ENCODE measurements at places on chromosomes 2 and 18.

- DNase-seq, result no peak
Measured at GRCh38 chr2:239953418-239954061, 71.6 kb downstream of the NDUFA10 start.

DNA sequence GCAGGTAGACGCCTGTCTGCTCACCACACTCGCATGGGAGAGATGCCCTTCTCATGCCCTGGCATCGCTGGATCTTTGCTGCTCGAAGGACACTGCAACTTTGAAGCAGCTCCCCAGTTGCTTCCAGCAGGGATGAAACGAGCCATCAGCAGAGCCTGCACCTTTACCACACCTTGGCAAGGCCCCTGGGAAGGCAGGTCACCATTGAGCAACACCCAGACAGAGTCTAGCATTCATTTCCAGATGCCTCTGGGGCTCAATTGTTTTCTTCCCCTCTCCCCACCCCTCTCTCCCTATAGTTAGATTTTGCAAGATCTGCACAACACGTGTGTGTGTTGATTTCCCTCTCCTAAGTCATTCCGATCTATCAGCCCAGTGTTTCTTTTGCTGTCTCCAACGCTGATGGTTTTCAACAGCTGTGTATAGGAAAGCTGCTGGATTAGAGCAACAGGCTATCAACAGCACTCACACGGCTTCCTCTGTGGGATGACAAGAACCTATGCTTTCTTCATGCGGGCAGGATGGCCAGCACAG lies 25.6 kb upstream of the INHBB start:
- no peak for DNase-seq

DNA sequence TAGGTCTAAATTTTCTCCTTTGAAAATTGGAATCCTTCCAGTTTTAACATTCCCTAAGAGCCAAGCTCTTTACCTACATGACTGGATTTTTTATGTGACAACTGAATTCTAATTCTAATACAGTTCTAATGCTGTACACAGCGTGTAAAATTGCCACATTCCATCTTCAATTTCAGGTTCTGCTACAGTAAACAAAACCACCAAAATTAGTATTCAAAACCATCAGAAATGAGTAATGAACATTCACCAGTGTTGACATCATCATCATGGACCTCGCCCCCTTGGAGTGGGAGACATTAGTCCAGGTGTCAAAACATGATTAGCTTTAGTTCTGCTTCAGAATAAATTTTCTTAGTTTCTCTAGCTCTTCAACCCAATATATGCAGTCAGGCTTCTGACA lies 133.6 kb downstream of the MBD2 start:
- DNase-seq, result no peak

DNA sequence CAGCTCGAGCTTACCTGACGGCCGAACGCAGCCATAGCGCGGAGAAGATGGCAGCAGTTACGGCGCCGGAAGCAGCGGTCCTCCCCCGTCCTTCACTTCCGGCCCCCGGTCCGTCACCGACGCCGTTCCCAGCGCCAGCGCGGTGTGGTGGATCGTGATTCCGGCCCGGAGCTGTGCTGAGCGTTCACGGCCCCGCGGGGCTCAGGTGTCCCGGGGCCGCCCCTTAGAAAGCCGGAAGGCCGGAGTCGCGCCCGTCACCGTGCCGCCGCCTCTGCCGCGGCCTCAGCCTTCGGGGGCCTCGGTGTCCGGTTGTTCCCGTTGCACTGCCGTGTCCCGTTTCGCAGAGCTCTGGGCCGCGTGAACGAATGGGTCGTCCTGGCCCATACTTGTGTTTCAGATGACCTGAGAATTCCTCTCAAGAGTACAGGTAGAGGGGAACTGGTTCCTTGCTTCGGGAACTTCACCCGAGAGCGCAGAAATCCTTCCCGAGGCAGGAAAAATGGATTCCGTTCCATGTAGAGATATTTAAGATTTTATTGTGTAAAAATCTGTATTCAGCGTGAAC lies at the start of gene MTERF4:
MTERF4 (minus strand) TSS at position 49 of the 565 bp plus-strand sequence; CDS start at position 35, 14 bp downstream.
- DNase-seq, result peak; percentile 70

DNA sequence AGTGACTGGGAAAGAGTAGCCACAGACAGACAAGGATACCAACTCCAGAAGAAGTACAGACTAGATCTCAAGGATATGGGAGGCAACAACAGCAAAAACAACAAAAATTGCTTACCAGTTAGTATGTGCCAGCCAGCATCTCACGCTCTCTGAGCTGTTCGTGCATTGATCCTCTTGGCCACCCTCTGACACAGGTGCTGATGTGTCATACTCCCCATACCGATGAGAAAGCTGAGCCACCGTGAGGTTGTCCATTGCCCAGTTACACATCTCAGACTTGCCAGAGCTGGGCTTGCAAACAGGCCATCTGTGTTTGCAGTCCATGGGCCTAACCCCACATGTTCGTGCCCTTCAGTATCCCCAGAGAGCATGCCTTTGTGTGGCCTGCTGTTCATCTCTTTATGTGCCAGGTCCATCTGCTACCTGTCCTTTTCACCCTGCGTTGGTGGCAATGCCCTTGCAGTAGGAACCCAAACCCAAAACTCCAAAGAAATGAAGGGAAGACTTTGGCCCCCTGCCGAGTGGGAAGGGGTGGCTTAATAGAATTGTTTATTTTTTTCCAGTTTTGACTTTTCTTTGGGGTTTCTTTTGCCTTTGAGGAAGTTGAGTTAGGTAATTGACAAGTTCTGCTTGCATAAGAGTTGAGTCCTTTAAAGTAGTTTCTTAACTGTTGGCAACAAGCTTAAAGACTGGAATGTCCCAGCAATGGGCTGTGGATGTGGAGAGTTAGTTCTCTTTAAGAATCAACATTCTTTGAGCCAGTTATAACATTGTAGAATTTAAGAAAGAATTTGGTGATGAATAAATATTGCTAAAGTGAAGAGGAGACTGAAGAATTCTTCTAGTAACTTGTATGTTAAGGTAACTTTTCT lies 46.7 kb downstream of the LYPD6B start:
- no peak for DNase-seq

DNA sequence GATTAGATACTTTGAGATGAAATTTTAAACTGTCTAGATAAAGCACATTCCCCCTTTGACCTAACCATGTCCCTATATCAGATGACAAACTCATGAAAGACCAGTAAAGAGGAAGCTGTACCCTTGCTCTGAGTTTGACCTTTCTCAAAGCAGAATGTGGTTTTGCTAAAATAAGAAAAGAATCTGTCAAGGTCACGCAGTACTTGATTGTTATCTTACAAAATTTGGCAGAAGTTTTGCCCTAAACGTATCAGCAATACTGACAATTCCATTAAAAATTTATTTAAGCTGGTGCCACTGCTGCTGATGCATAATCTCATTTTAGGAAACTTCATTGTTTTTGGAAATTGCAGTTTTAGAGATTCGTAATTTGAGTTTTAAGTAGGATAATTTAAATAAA lies 31.2 kb upstream of the GALM start:
- no peak for DNase-seq

DNA sequence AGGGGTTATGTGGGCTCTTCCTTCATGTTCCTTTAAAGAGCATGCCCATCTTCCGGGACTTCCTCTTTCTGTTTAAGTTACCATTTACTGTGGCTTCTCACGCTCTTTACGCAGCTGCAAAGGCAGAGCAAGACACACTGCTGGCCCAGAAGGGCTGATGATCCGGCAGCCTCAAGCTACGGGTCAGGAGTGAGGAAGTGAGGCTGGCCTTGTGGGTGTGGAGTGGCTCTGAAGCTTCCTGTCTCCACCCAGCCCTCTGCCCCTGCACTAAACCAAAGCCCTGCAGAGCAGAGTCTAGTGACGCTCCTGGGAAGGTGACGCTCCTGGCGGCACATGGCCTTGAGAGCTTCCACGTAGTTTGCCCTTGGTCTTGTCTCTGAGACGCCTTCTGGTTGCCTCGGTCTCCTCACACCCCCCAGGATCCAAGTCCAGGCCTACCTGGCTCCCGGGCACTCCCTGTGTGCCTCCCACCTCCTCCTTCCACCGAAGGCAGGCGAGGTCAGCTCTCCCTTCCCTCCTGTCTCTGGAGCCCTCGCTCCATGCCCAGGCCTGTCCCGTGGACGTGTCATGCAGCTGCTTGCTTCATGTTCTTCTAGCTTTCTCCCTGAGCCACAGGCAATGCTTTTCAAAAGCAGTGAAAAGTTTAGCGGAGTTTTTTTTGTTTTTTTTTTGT lies 50.3 kb downstream of the ARL4C start:
- peak; percentile 48 for DNase-seq

GRCh38 chr2:148651972-148652371 lies 7.4 kb downstream of the EPC2 start:
- DNase-seq, result no peak

DNA sequence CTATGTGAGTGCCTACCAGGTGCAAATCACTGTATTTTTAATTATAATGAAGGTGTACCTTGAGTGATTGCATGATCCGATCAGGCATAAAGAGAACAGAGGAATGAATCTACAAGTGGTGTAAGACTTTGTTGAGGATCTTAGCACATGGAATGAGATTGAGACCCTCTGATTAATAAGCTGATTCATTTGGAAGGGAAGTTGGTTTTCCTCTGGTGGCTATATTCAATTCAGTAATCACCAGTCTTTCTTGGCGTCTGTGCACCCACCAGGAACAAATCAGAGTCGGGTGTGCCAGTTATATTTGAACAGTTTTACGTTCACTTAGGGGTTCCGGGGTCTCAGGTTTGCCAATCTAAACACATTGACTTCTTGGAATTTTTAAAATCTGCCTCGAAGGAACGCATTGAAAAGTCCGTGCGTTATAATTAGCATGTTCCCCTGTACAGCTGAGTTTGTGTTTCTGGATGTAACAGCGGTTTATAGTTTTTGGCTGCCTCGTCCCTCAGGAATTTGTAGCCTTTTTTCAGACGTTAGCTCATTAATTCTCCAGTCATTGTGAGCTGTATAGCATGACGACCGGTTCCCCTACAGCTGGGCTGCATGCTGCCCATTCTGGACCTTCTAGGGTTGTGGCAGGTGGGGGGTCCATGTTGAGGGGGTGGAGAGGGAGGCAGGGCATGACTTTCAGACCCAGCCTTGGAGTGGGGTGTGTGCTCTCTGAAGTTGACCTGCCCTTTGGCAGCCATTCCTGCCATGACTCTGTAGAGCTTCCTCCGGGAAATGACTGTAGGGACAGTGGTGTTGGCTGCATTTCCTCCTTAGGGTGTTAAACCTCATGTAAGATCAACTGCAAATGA lies 20.3 kb downstream of the MYO1B start:
- DNase-seq, result no peak

- DNase-seq, result no peak
Measured at GRCh38 chr18:12828116-12829051, 55.7 kb downstream of the PTPN2 start.

DNA sequence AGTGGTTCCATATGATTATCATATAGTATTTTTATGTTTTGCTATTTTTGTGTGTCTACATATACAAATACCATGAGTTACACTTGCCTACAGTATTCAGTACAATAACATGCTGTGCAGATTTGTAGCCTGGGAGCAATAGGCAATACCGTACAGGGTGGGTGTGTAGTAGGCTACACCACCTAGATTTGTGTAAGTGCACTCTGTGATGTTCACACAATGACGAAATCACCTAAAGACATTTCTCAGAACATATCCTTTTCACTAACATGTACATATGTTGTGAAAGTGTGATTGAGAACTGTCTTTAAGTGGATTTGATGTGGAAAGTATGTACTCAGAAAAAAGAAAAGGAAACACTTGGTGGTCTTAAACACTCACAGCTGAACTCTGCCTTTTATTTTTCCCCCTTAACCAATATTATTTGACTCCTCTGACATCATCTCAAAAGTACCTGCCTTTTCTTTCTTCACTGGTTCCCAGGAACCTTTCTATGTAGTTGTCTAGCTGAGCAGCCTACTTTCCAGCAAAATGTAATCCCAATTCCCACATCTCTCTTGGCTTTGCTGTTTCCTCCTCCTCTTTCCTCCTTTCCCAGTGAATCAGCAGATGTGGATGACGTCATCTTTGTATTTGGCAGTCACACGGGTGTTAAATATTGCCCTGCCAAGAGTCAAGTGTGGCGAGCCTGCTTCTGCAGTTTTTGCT lies 47.7 kb downstream of the OSBPL6 start:
- DNase-seq, result no peak

DNA sequence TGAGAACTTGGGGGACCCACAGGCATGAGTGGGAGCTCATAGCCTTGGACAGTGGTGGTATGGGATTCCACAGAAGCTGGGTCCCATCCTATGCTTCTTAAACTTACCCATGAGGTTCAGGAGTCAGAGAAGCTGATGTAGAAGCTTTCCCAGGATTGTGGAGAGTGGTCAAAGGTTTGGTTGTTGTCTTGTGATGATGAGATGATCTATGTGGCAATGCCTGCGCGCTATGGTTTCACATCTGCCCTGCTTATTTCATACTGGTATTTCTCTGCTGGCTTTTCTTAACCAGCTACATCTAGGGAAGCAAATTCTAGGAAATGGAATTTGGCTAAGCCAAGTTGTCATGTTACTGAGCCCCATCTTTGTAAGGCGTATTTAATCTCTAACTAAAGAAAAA lies 168.6 kb downstream of the ZNF407 start:
- DNase-seq, result no peak

DNA sequence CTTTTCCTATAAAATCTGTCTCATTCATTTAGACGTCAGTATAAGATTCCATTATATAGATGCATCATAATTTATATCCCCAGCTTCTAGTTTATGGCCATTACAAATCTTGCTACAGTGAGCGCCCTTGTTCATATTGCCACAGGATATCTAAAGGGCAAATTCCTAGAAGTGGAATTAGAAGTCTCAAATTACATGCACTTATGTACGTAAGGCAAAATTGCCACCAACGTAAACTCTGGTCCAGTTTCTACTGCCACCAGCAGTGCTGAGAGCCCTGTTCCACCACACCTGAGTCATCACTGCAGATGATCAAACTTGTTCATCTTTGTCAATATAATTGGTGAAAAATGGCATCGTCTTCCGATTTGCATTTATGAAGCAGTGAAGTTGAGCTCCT lies 90.9 kb upstream of the ID2 start:
- DNase-seq, result no peak

- no peak for DNase-seq
Measured at GRCh38 chr2:67515056-67515455, 117.9 kb downstream of the ETAA1 start.

- no peak for DNase-seq
Measured at GRCh38 chr2:27303093-27304025, 4.9 kb downstream of the UCN start.

- no peak for DNase-seq
Measured at GRCh38 chr18:75074196-75075015, 134.5 kb downstream of the PTGR3 start.

GRCh38 chr2:202032846-202033316 lies 774 bp upstream of the FZD7 start:
- DNase-seq, result no peak

GRCh38 chr2:53091183-53091582 lies 676.4 kb upstream of the CHAC2 start:
- no peak for DNase-seq

DNA sequence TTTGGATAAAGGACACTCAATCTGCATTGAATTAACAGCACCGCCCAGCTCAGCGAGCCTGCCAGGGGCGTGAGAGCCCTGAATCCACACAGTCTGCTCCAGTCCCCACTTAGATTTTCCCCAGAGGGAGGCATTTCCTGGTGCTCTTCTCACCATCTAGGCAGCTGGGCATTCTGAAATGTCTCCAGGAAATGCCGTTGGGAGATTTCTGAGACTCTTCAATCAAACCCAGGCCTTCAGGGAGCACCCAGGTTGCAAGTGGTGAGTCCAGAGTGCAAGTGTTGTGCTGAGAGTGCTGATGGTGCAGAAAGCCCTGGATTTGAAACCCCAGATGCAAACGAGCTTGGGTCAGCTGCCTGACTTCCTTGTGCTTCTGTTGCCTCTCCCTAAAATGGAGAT lies 23.4 kb upstream of the TMEM37 start:
- no peak for DNase-seq

- DNase-seq, result no peak
Measured at GRCh38 chr2:159243529-159243928, 43.0 kb downstream of the WDSUB1 start.

- no peak for DNase-seq
Measured at GRCh38 chr2:95389245-95390119, 13.0 kb upstream of the FAHD2A start.

All from stimulated activated CD8-positive, alpha-beta memory T cell treated with anti-CD3 and anti-CD28 coated beads, Interleukin-15, amount 100 ng/mL, for 1 hour (primary cell).